Hematopoietic multipotent progenitor cell treated with erythropoietin and hydrocortisone succinate and interleukin-3 and kit ligand, for 4 days (in vitro differentiated cells): ENCODE measurements at places on chromosomes 4 and X.

GRCh38 chr4:105923497-105924238 is 28.4 kb downstream of the NPNT start:
- DNase-seq, result no peak

DNA sequence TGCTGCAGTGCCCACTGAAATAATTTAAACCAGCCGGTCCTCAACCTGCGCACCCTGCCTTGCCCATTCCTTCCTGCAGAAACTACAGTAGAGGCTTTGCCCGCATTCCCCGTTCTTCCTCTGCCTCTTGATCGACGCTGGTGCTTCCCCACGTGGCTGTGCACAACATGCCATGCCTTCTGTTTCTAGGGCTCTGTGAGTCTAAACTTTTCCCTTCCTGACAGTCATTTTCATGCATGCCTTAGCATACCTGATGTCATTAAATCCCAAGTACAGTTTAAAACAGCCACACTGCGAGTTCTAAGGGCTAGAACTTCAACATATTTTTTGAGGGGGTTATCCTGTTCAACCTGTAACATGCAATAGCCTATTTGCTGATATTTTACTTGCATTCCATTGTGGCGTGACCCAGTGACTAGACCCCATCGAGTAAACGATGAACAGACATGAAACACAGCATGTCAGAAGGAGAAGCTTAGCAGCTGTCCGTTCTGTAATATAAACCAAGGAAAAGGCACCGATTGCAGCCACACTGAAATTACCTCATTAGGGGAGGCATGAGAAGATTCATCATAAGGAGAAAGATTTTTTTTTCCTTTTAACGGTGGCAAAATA is 232.5 kb downstream of the ARHGAP10 start:
- no peak for DNase-seq

- DNase-seq, result no peak
Measured at GRCh38 chr4:142377342-142378091, 468.6 kb downstream of the INPP4B start.

DNA sequence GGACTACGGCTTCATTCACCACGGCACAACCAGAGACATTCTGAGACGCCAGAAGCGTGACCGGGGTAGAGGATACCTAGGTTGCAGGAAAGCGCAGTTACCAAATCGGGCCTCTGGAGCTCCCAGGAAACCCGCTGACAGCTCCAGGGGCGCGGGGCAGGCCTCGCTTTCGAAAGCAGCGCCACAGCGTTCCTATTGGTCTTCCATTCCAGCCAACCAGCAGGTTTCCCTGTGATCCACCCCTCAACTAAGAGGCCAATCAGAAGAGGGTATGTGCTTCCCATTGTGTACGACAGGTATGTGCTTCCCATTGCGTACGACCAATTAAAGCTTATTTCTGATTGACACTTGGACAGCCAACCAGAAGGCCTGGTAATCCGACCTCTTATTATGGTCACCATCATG is 14.9 kb downstream of the SNX12 start:
- DNase-seq, result peak; percentile 61

- DNase-seq, result peak; percentile 31
Measured at GRCh38 chrX:3026074-3026815, 15.0 kb upstream of the ARSF start.

GRCh38 chr4:59973492-59973891 is 1226.6 kb upstream of the ADGRL3 start:
- no peak for DNase-seq

- peak; percentile 76 for DNase-seq
Measured at GRCh38 chr4:79042079-79042674, 102.9 kb upstream of the PAQR3 start.

GRCh38 chrX:13752646-13753045 is 18.1 kb downstream of the OFD1 start:
- no peak for DNase-seq

DNA sequence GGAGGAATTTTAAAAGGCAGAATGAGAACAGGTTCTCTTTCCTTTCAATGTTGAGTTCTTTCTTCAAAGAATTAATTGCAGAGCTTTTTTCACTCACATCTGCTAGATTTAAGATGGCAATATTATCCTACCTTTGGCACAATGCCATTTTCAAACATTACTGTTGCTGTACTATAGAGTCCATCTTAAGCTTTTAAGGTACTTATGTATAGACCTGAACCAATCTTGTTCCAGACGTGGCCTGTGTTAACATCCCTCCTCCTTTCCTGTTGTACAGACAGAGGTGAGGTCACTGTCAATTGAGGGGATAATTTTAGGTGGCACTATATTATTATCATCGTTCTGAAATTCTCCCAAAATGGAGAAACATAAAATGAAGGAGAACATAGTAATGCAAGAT is 53.0 kb upstream of the MYOZ2 start:
- DNase-seq, result no peak

DNA sequence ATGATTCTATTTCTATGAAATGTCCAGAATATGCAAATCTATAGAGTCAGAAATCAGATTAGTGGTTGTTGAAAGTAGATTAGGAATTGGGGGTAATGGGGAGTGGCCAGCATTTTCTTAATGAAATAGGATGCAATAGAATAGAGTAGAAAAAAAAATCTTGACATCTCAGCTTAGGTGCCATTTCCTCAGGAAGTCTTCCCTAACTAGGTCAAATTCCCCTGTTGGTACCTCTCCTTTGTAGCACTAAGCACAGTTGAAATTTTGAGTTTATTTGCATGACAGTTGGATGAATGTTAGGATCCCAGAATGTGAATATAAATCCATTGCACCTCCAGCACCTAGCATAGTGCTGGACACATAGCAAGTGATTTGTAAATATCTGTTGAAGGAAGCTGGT is 30.0 kb upstream of the PDK3 start:
- DNase-seq, result no peak

- no peak for DNase-seq
Measured at GRCh38 chr4:153212736-153213135, 8.5 kb downstream of the TRIM2 start.

DNA sequence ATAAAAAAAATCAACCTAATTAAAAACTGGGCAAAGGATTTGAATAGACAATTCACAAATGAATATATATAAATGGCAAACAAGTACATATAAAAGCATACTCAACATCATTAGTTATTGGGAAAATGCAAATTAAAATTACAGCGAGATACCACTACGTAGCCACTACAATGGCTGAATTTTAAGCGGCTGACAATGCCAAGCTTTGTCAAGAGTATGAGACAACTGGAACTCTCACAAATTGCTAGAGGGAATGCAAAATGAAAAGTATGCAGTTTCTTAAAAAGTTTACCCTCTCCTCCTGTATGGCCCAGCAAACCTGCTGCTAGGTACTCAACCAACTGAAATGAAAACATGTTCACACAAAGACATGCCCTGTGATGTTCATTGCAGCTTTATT is 34.8 kb downstream of the ZFP42 start:
- no peak for DNase-seq

DNA sequence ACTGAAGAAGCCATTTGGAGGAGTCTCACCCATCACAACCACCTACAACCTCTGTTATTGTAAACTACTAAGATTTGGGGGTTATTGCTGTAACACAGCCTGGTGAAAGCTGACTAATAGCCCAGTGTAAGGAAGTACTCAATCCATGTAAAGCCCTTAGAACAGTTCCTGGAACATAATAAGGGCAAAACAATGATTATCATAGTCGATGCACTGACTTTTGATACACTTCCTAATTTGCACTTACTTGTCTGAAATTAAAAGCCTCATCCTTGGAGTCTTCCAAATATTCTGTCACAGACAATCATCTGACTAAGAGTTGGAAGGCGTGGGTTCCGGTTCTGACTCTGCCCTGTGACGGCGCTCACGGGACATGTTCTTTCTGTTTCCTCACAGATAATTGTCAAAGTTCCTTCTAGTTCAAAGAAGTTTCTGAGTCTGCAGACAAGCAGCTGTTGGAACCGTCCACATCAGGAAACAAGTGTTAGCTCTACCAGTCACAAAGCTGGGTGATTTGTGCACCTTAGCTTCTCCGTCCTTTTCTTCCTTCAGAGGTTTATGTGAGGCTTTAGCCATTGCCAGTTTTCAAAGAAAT is 33.4 kb upstream of the RASGEF1B start:
- peak; percentile 93 for DNase-seq
